ENCODE measurements at places on chromosomes 1 and 21.

DNA sequence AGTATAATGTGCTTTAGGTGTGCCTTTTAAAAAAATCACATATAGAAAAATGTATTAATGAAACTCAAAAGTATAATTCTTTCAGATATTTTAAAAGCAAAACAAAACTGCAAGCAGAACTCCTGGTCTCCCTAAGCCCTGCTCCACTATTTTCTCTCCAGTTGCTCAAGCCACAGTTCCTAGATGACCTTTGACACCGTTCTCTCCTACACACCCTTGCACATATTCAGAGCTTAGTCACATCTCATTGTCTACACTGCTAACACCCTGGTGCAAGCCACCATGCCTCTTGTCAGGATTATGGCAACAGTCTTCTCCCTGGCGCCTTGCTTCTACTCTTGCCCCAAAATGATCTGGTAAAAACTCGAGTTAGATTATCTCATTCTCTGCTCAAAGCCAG lies 50.2 kb upstream of the ROR1 start:
- DNase-seq = no peak

- DNase-seq = no peak
Measured at GRCh38 chr1:225865514-225865913, 16.7 kb downstream of the TMEM63A start.

DNA sequence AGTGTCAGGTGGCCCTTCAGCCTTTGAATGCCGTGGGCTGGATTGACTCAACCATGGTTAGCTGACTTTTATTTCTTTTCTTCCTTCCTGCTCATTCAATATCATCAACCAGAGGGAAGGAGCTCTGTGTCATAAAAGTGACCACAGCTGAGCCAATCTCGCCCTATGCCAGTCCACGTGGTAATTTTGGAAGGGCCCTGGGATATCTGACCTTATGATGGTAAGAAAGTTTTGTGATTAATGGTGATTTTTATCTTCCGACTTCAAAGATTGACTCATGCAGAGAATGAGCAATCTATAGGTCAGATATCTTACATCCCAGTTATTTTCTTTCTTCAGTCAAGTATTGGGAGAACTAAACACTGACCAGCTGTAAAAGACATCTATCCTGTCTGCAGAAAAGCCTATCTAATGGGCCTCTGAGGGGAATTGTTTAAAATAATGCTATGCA lies 170.3 kb downstream of the ZC3H11B start:
- peak; percentile 46 for DNase-seq

- DNase-seq = peak; percentile 63
Measured at GRCh38 chr1:160077486-160077885, 3.9 kb upstream of the KCNJ9 start.

DNA sequence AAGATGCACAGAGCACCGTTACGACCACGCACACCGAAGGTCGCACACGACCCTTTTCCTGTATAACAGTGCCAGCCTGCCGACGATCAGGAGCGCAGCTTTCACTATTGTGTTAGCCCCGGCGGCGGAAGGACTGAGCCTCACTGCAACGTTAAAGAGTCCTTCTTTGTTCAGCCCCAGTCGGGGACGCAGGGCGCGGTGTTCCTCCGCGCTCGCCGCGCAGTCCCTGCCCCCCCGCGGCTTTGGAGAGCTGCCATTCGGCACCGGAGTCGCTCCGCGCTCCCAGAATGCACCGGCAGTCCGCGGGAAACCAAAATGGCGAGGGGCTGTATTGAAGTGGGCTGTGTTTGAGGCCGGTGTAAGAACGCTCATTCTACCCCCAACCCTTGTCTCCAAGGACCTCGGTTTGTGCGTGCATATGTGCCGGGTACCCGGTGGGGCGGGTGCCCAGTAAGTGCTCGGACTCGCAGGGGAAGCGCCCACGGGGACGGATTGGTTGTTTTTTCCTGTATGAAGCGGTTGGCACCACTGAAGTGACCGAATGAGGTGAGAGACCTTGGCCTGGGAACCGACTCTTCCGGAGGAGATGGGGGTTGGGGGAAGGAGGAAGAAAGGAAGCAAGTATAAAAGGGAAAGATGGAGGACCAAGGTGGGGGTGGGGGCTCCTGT lies at the start of gene MTF2:
Gene MTF2, plus strand, starts transcription at position 298 of the 669 bp plus-strand sequence. Its CDS starts 244 bp downstream, at position 542.
- DNase-seq = peak; percentile 96

DNA sequence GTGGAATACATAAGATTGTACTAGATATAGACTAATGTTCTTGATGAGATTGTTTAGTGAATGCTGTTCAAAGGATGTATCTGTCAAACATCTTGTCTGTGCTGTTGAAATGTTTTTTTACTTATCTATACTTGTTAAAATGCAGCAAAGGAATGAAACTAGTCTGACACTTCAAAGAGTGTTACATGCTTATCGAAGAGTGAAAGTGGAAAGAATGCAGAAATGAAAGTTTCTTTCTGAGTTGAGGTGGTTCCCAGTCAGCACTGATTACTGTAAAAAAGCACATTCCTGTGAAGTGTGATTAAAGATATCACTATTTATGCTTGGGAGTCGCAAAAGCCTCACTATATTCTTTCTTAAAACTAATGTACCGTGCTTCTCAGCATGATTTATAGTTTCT lies 1225.2 kb downstream of the NCAM2 start:
- DNase-seq = peak; percentile 0

- DNase-seq = no peak
Measured at GRCh38 chr1:9760824-9761223, 62.9 kb downstream of the CLSTN1 start.

DNA sequence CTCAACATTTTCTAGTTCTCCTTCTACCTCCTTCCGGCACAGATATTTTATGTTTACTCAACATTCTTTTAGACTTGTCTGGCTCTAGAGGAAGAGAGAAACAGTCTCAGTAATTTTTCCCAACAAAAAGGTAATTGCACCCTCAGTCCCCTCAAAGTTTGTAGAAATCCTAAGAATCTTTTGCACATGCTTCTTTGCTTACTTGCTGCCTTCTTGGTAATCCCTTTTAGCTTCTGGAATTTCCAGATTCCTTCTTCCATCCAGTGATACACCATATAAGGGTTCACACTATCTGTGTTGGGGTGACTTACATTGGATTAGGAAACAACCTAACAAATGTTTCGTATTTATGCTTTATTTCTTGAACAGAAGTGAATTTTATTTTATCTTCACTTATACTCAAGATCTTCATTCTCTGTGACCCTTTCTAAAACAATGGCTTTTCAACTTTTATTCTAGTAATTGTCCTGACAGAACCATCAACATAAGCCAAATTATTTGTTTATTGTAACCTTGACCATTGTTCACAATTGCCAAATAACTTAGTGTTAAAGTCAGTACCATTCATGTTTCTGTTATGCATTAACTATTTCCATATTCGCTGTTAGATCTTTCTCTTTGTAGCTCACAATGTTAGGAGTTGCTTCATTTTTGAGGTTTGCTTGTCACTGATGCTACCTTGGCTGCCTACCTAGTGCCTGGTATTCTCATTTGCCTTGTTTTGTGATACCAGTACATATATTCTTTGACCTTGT lies 238.1 kb downstream of the HMCN1 start:
- no peak for DNase-seq

DNA sequence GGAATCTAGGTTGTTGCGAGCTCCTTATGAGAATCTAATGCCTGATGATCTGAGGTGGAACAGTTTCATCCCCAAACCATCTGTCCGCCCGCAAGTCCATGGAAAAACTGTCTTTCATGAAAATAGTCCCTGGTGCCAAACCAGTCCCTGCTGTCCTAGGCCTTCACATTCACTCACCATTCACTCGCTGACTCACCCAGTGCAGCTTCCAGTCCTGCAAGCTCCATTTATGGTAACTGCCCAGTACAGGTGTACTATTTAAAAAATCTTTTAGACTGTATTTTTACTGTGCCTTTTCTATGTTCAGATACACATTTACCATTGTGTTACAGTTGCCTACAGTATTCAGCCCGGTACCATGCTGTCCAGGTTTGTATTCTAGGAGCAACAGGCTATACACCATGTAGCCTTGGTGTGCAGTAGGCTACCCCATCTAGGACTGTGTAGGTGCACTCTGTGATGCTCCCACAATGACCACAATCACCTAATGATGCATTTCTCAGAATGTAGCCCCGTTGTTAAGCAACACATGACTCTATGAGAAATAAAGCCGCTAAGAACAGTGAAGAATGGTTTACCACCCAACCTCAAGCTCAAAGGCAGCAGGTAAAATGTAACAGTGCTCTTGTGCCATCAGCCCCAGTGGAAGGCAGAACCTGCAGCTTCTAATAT lies 2.4 kb downstream of the ECHDC2 start:
- no peak for DNase-seq

DNA sequence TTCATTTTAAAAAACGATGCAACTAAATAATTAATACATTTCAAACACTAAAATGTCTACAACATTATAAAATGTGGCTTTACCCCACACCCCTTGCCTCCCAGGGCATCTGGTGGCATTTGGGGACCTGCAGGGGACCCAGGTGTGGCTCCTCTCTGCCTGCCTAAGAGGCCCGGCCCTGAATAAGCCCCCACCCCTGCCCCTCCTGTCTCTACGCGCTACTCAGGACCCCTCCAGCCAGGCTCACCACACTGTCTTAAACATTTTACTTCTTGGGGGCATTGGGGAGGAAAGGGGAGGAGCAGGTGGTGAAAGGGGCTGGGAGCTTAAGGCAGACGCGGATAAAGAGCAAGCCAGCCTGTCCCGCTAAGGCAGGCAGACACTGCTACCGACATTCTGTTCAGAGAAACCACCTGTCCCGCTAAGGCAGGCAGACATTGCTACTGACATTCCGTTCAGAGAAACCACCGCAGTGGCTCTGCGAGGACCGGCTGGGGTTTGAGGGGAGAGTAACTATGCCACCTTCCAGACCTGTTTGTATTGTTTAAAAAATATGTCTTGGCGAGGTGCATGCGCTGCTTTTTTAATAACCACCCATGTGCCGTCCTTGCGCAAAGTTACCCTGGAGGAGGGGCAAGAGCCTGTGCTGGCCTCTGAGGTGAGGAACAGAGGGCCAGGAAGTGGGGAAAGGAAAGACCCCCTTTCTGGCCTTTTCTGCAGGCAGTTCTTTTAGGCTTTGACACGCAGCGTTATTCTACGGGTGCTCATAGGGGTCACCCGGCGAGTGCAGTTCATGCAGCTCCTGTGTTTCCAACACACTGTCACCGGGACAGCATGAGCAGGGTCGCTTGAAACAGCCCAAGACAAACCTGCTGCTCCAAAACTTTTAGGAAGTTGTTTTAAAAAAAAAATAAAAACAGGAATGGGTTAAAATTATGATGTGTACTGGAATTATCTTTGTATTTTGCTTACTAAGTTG lies 51.3 kb upstream of the RIPK4 start:
- DNase-seq = no peak

DNA sequence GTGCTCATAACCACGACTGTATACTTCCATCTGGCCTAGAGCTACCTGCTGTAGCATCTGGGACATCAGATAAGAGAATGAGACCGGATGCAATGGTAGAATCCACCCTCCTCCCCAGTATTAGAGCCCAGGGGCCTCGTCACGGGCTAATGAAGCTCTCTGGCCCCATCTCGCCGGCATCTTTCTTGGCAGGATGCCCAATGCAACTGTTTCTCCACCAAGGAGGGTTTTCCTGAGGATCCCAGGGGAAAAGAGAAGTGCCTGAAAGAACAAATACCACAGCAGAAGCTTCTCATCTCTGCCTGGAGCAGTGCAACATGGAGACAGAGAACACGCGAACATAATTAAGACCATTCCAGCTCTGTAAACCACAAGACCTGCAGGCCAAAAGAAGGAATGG lies 80.0 kb downstream of the VWA5B1 start:
- no peak for DNase-seq

DNA sequence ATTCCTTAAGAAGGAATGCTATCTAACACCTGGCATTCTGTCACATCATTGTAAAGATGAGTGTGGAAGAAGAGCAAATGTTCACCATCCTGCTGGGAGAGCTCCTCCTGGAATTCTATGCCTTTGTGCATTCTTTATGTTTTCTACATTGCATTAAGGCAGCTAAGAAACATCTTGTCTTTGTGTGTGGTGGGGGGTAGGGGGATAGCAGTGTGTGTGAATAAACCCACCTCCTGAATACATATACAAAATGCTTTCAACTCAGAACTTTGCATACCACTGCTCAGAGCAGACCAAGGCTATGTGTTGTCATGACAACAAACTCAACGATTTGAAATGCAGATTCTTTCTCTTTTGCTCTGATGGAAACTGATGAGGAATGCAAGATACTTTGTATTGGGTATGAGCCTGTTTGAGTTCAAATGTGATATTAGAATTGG lies 193.6 kb upstream of the KAZN start:
- no peak for DNase-seq

GRCh38 chr1:201221201-201221846 lies 30.7 kb downstream of the IGFN1 start:
- no peak for DNase-seq

DNA sequence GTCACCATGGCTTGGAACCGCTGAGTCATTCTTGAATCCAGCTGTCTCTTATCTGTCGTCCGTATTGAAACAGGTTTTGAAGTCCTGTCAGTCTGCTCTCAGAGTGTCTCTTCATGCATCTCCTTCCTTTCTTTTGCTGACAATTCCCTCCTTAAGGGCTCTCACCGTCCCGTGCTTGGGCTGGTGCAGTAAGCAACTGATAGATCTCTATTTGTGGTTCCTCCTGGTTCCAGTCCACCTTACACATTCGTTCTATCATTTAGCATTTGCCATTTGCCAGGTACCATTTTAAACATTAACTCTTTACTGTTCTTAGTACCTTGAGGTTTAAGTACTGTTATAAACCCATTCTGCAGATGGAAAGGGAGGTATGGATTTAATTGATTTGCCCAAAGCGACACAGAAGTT lies 88.9 kb downstream of the DYRK1A start:
- no peak for DNase-seq

- DNase-seq = no peak
Measured at GRCh38 chr1:7580923-7581753, 190.0 kb upstream of the VAMP3 start.

DNA sequence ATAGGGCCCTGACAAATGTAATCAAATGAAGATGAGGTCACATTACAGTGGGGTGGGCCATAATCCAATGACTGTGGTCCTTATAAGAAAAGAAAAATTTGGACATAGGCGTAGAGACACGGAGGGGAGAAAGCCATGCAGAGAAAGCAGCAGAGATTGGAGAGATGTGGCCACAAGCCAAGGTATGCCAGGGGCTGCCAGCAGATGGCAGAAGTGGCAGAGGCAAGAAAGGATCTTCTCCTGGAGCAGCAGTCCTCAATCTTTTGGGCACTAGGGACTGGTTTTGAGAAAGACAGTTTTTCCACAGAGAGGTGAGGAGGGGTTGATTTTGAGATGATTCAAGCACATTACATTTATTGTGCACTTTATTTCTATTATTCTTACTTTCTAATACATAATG lies 355.1 kb downstream of the NPHP4 start:
- DNase-seq = peak; percentile 16

DNA sequence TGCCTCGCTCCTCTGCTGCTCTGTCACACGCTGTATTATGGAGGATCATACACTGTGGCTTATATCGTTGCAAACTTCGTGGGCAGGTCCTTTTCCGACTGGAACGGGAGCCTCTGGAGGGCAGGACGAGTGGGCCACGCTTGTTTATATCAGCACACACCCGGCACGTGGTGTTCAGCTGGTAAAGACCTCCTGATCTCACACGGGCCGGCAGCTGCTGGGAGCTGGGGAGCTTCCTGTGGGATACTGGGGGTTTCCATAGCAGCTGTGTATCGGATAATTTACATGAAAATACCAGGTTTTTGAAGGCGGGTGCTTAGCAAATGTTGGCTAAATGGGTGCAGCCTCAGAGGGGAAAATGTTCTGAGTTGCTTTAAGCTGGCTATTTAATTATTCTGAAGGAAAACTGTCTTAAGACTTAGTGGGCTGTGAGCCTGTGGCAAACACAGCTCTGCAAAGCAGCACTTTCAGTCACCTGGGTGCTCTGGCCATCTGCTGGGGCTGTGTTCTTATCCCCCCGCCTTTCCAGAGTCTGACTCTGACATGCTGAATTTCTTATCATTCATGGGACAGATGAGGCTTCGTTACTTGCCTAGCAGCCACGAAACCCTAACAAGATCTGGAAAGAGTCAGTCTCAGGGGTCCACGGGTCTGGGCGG lies 103.6 kb upstream of the GCLM start:
- no peak for DNase-seq

All from suppressor macrophage treated with lipopolysaccharide for 4 hours (primary cell).